GF-D8 (cell line): ENCODE measurements at places on chromosomes 4 and X.

DNA sequence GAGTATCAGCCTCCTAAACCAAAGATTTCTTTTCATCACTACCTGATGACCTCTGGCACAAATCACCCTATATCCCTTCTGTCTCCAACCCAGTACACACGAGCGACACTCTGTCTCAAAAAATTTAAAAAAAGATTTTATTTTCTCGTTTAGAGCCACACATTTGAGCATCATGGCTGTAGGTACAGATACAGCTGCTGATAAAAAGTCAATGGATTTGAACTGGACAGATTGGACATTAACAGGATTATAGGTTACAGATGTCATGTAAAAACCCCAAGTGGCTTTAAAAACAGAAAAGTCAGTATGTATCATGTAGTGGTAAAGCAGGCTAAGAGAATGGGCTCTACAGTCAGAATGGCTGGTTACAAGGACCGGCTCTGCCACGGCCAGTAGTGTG lies 171.1 kb downstream of the SCFD2 start:
- no peak for DNase-seq

DNA sequence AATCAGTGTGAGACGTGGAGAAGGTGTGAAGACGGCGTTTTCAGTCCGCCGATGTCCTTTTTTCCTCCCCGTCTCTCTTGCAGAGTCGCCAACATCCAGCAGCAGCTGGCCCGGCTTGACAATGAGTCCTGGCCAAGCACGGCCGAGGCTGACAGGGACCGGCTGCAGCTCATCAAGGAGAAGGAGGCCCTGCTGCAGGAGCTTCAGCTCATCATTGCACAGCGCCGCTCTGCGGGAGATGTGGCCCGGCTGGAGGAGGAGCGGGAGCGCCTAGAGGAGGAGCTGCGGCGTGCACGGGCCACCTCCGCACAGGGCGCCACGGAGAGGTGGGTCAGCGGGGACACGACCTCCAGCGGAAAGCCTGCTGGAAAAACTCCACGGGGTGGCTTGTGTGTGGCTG lies 47.1 kb upstream of the CLCN4 start:
- DNase-seq = no peak

GRCh38 chr4:120472447-120473131 lies 405.9 kb upstream of the MAD2L1 start:
- DNase-seq = no peak

DNA sequence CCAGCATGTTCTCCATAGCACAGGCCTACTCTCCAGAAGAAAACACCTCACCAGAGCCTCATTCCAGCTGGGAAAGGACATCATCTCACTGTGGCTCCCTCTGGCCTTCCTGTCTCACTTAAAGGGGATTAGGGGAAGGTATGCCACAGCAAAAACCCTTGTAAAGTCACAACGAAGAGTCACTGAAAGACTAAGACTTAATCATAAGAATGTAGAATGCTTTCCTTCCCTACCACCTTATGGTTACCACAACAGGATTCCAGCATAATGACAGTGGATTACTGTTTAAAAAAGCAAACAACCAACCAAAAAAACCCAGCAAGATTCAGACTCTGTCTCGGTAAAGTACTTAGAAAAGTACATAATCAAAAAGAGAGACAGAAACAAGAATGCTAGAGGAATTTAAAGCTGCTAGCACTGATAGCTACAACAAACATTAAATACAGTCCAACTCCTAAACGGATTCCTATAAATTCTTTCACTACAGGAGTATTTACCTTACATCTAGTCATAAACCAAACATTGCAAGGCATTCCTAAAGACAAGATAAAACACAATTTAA lies 75.1 kb downstream of the BANK1 start:
- DNase-seq = no peak

GRCh38 chr4:182874304-182874751 lies 42.9 kb downstream of the DCTD start:
- no peak for DNase-seq

DNA sequence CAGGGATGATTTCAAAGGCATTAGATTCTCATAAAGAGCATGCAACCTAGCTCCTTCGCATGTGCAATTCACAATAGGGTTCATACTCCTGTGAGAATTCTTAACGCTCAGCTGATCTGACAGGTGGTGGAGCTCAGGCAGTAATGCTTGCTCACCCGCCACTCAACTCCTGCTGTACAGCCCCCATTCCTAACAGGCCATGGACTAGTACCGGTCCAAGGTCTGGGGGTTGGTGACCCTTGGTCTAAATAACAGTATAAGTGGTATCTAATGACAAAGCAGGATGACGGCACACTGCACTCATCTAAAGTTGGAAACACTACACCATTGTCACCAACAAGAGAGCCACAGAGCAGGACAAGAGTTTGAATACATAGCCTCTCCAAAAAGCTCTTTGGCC lies 28.5 kb downstream of the ADGRA3 start:
- no peak for DNase-seq

- DNase-seq = no peak
Measured at GRCh38 chrX:107775000-107775733, 420 bp downstream of the TSC22D3 start.
